ENCODE measurements at places on chromosomes 7 and 10.

DNA sequence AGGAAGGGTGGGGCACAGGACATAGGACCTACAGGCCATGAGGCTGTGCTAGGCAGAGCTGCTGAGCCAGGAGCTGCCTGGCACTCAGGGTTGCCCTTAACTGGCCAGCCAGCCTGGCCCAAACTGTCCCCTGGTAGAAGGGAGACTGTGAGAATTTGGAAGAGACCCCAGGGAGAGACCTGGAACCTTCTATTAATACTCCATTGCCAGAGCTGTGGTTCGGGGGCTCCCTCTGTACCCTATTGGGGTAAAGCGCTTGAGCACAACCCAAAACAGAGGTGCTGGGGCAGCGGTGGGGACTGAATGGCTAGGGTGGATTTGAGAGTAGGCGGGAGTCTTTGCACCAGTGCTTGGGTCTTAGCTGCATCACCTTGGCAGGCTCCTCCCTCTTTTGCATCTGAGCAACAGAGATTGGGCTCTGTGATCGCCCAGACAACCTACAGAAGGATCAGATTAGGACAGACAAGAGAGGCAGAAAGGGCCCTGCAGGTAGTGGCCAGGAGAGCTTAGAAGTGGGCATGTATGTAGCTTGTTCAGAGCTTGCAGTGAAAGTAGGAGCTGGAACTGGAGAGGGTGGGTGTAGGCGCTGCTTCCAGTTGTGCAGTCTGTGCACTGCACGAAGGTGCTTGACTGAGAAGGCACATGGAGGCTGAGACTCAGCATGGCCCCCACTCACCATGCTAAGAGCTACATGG is 53.3 kb downstream of the ADCYAP1R1 start:
- no peak for DNase-seq

DNA sequence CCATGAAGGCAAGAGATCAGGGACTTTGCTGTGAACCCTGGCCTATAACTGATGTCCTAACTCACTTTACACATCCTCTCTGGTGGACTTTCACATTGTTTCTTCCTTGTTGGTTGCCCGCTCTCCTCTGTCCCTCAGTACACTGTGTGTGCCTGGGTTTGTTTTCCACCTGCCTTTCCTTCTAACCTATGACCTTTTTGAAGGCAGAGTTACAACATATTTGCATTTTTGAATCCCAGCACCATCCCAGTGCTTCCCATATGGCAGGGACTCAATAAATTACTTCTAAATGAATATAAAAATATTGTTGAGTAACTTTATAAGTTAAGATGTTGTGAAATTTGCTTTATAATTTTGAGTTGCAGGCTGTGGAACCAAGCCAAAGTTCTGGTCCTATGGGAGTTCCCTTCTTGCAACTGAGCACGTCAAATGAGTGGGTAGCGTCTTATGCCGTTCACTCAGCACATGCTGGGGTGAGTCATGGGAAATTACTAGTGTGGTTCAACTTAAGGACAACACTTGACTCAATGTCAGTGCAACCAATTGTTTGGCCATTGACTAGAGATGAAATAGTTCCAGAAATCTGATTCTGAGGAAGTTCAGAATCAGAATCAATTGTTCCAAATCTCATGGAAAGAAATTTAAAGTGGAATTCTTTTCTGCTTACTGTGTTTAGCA is 250.9 kb downstream of the TWIST1 start:
- no peak for DNase-seq

GRCh38 chr7:11784769-11785536 is 47.0 kb downstream of the THSD7A start:
- DNase-seq, result no peak

DNA sequence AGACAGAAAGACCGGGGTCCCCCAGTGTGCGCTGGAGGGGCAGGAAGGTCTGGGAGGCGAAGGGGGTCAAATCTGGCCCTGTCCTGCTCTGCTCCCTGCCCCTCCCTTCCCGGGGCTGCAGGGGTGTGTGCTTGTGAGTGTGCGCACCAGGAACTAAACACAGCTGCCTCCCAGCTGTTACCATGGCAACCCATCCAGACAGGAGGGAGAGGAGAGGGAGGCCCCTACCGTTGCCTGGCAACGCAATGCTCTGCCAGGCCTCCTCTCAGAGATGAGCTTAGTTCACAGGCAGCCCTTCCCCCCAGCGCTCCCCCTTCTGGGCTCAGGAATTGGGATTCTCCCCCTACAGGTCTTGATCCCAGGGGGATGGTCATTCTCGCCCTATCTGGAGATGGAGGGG is 6.1 kb downstream of the NYAP1 start:
- no peak for DNase-seq

- DNase-seq, result no peak
Measured at GRCh38 chr7:33971106-33971505, 65.8 kb downstream of the BMPER start.

- no peak for DNase-seq
Measured at GRCh38 chr10:88820748-88821401, 18.3 kb downstream of the LIPM start.

DNA sequence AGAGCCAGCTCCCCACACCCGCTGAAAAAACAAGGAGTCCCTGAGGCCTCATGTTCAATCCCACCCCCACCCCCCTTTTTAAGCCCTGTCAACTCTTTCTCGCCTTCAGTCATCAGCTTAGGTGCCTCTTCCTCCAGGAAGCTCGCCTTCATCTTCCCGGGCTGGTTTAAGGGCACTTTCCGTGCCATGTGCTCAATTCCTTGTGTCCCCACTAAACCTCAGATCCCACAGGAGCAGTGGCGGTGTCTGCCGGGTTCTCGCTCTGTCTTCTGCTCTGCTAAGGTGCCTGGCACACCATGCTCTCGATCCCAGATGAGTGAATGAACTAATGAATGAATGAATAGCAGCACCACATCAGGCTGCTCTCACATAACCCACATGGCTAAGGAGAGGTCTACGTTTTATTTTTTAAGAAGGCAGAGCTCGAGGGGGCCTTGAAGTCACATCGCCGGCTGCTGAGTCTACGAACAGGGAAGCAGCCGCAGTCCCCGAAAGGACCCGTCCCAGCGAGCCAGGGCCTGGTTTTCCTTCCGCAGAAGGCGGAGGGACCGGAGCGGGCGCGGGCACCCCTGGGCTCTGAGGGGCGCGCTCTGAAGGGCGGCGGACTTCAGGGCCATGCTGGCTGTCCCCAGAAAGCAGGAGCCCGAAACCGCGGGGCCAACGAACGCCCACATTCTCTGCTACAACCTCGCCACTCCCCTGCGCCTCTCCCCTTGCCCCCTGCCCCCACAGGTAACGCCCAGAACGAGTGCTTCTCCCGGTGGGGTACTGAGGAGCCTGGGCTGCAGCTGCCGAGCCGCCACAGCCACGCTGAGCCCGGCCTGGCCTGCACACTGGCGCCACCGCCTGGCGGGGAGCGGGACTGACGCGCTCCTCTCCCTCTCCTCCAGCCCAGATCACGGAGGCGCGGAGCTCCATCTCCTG is 73.4 kb upstream of the KCNMA1 start:
- DNase-seq, result peak; percentile 33

DNA sequence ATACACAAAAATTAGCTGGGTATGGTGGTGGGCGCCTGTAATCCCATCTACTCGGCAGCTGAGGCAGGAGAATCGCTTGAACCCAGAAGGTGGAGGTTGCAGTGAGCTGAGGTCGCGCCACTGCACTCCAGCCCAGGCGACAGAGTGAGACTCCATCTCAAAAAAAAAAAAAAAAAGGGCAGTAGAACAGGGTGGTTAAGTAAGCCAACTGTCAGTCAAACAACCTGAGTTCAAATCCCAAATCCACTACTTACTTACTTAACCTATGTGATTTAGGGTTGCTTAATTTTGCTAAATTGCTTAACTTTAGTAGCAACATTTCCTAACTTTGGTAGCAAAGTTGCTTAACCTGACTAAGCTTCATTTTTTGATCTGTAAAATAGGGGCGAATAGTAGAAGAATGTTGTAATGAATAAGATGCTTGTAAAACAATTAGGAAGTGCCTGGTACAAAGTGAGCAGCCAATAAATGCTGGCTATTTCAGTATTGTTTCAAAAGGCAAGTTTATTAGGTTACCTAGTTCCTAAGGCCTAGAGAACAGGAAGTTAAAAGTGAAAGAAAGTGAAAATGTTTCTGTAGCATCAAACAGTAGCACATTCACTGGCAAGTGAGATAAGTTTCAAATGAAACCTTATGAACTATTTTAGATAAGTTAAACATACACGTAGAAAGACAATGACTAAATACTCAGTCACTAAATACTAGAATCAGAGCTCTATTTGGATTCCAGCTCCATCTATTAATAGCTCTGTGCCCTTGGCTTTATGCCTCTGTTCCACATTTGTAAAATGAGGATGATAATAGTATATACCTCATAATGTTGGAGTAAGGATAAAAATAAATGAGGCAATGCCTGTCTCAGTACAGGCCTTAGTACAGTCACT is 64.3 kb downstream of the HOXA1 start:
- no peak for DNase-seq

GRCh38 chr7:156898938-156899337 is 6.0 kb upstream of the LMBR1 start:
- no peak for DNase-seq

DNA sequence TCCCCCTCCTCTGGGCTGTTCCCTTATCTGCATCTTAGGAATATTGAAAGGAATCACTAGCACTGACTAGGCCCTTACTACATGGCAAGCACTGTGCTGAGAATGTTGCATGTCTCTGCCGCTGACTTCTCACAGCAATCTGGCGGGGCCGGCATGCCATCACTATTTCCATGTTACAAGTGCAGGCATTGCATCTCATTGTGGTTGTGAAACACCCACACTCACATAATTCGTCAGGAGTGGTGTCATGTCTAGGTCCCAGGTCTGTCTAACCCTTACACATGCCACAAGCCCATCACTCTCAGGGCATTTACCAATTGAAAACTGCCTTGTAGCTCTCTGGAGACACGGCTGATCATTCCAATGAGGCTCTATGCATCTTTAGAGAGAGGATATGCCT is 8.5 kb upstream of the IL2RA start:
- DNase-seq, result peak; percentile 30

GRCh38 chr7:106108991-106109390 is 3.1 kb downstream of the SYPL1 start:
- DNase-seq, result no peak

DNA sequence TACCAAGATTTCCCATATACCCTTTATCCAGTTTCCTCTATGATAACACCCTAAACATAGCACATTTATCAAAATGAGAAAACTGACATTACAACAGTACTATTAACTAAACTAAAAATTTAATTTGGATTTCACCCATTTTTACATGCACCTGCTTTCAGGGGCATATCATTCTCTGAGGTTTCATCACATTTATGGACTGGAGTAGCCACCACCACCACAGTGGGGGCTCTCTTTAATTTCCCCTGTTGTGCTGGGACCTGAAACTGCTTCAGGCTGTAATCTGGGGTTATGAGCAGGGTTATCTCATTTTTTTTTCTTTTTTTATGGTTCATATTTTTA is 637.9 kb upstream of the DPP6 start:
- no peak for DNase-seq

DNA sequence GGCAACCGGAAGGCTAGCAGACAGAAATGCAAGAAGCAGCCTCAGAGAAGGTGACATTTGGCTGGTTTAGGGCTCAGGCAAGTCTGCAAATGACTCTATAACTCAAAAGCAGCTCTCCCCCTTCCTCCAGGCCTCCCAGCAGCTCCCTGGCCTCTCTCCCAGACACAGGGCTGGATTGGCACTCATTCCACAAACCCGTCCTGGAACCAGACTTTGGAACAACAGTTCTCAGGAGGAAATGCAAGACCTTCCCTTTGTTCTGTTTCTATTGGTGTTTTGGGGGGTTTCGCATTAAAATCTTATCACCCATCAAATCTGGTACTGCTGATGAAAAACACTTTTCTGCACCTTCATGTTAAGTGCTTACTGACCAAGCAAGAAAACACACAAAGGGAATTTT is 40.3 kb upstream of the EFCAB10 start:
- no peak for DNase-seq

- DNase-seq, result no peak
Measured at GRCh38 chr7:4000934-4001333, 681.2 kb upstream of the FOXK1 start.

DNA sequence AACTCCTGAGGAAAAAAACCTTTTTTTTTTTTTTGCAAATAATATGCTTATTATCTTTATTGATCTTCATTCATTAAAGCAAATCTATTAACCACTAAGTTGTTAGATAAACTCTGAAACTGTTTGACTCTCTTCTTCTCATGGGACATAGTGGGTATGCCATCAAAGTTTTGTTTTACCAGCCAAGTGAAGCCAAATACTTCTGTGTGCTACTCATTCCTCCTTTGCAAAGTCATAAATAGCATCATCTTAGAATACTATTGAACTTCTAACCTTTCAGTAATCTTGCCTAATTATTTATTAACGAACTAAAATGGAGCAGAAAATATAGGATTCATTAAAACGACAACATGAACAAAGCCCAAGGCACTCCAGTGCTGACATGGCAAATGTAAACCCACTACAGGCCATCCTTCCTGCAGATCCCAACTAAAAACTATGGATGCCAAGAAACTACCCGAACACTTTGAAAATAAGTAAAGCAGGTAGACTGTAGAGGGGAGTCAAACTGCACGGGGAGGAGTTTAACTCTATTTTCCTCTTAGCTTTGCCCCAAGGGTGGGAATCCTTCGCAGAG is 61.2 kb upstream of the ODAD2 start:
- no peak for DNase-seq

DNA sequence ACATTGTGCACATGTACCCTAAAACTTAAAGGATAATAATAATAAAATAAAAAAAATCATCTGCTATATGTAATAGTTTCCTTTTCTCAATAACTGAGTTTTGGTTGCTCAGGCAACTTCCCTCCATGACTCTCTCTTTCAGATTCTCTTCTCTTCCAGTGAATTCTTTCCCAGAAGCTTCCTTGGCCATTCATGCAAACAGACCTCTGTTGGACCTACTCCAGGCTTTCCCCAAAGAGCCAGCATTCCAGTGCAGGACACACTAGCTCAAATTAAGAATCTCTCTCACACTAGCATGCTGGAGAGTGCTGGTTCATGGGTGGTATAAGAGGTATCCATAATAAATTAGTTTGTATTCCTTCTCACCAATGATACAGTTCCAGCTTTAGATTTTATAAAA is 31.0 kb upstream of the ZEB1 start:
- DNase-seq, result no peak

GRCh38 chr10:72407471-72407870 is 52.8 kb upstream of the DNAJB12 start:
- no peak for DNase-seq
